NCI-H1105 (cell line): ENCODE measurements at places on chromosomes 2 and 18.

DNA sequence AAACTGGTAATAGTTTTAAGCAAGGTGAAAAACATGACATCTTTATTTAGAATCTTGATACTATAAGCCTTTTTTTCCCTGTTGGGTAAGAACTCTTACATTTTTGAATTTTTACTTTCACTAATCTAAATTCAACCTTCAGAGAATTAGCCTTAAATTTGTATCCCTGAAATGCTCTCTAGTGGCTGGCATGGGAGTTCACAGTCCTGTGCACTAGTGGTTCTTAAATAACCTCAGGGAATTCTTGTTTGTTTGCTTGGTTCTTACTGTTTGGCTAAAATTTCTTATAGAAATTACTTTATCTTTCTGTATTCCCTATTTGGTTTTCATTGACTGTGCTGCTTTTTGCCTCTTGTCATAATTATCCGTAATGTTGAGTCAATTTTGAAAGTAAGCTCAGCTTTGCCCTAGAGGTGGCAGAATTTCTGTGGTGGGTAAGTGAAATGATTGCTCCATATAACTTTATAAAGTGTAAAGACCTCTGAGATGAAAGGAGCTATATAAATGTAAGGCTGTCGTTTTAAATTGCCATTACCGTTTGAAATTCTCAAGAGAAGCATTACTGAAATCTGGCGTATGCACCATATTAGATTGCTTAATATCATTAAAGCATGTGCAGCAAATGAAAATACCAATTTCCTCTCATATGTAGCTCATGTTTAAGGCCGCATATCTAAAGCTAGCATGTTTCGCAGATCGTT, 391.3 kb upstream of the FIGN start:
- DNase-seq, result no peak

- no peak for DNase-seq
Observed at GRCh38 chr2:197576631-197577030, 60.8 kb downstream of the MOB4 start.

GRCh38 chr2:74221091-74221490, 22.7 kb downstream of the MTHFD2 start:
- DNase-seq, result no peak

GRCh38 chr2:75513616-75514170, 47.0 kb downstream of the EVA1A start:
- no peak for DNase-seq

- no peak for DNase-seq
Observed at GRCh38 chr2:192195548-192196418, 1.1 kb upstream of the TMEFF2 start.

GRCh38 chr2:69798290-69798908, 31.1 kb upstream of the GMCL1 start:
- DNase-seq, result no peak

DNA sequence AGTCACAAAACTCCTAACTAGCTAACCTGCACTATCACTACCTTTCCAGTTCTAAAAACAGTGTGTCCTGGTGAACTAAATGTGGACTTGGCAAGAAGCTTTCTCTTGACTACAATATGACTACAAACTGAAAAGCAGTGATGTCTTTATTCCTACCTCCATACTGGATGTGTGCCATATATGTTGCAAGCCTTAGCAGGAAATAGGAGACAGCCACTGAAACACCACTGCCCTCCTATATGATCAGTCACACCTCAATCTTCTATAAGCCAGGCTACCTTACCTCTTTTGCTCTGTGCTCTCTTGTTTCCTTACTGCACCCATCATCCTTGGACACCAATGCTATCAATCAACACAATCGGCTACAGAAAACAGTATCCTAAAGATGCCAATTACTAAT, 34.1 kb downstream of the SS18 start:
- DNase-seq, result no peak

- no peak for DNase-seq
Observed at GRCh38 chr2:67075530-67076238, 321.4 kb upstream of the ETAA1 start.

DNA sequence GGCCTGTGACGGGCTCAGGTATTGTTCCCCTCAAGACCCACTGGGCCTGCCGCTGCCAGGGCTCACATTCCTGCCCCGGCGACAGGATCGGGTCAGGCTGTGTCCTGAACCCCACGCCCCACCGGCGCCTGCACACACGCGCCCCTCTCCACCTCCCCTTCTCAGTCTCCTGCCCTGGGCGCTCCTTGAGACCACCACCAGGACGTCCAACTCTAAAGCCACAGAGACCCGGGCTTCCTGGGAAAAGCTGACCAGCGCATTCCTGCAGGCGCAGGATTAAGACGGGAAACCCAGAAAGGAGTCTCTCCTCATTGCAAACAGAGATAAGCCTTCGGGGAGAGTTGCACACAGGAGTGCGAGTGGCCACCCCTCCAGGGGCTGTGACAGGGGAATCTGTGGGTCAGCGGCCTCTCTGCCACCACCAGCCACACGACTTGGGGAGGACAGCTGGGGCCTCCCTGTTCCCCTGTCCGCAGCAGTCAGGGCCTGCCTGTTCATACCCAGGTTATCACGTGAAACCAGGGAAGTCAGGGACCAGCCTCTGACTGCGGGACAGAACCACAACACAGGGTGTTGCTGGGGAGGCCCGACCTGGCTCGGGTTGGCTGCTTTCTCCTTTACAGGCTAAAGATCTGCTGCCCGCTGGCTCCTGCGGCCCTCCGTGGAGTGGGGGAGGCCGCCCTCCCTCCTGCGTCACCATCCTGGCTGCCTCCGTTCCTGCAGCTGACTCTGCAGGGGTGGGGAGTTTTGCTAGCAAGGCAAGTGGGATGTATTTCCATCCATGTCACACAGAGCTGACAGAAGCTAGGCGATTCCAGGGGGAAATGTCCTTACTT, 88.8 kb downstream of the ZCCHC2 start:
- no peak for DNase-seq

GRCh38 chr2:151967829-151968722, 130.8 kb downstream of the CACNB4 start:
- DNase-seq, result no peak

DNA sequence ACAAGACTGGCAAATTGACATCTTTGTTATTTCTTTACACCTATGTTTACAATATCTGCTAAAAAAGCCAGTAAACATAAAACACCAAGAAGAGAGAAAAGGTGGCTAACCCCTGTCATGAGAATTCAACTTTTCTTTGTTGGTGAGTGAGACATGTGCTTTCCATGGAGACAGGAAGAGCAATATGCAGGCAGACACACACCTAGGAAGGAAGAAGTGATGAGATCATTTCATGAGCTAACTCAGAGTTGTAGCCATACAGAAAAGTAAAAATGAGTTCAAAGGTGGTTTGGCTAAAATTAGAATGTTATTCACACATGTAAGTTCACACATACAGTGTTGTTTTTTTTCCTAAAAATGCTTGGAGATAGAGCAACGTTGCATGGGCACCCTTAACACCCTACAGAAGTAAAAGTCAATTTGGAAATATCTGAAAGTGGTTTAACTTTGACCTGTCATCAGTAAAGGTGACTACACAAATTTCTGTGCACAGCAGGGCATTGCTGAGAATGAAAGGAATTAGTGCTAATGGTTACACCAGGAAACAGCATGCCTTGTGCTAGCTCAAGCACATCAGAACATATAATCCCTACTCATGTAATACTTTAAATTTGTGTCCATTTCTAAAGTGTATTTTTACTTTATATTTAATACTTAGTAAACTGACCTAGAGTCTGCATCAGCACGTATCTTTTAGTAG, 557.6 kb downstream of the CBLN2 start:
- no peak for DNase-seq

DNA sequence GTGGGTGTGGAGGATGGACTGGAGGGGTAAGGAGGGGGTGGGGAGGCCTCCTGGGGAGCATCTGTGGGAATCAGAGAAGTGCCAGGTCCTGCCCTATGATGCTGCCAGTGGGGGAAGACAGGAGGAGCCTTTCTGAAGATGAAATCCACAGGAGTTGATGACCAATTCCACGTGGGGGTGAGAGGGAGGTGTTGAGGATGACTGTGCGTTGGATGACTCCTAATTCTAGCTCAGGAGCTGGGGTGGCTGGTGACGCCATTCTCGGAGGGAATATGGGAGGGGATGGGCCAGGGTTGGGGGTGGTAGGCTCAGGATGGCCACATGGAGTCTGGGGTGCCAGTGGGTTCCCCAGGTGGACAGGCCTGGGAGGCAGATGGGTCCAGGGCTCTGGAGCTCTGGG, 32.3 kb downstream of the EMX1 start:
- DNase-seq, result no peak

DNA sequence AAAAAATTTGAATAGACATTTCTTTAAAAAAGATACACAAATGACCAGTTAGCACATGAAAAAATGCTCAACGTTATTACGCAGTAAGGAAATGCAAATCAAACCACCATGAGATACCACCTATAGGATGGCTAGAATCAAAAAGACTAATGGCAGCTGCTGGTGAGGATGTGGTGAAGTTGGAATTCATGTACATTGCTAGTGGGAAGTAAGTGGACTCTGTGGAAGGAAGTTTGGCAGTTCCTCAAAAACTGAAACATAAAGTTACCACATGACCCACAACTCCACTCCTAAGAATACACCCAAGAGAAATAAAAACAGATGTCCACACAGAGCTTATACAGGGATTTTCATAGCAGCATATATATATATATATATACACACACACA, 51.2 kb downstream of the MBP start:
- no peak for DNase-seq

- DNase-seq, result no peak
Observed at GRCh38 chr18:23126376-23127056, 8.8 kb upstream of the CABLES1 start.

DNA sequence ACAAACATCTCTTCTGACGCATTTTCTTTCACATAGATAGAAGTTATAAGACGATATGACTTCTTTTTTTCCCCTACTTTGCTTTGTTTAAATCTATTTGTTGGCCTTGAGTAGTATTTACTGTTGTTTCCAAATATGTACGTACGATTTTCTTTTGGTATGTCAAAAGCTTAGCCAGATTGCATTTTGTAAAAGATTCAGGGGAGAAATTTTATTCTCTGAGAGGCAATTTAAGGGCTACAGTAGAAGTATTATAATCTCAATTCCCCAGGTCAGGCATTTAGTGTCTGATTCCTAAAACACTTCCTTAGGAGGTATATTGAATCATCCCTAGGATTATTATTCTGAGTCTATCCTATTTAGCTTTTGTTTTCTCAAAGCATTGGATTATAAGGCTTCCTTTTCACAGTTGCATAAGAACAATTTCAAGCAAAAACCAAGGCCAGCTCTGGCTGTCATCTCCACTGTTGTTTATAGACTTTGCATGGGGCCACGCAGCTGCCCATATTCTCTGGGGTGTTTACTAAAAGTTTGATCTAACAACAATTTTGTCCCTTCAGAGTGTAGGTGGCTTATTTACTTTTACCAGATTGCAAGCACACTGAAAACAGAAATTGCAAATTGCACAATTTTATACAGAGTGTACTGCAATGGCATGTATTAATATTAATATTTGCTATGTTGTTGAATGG, 33.6 kb upstream of the GCG start:
- no peak for DNase-seq

GRCh38 chr18:57759650-57760049, 43.5 kb downstream of the ATP8B1 start:
- DNase-seq, result no peak
